ENCODE measurements at places on chromosomes 2 and 18.

- DNase-seq = no peak
Observed at GRCh38 chr2:217379807-217380206, 519.9 kb upstream of the TNP1 start.

GRCh38 chr2:12277241-12278034 lies 439.3 kb upstream of the TRIB2 start:
- no peak for DNase-seq

DNA sequence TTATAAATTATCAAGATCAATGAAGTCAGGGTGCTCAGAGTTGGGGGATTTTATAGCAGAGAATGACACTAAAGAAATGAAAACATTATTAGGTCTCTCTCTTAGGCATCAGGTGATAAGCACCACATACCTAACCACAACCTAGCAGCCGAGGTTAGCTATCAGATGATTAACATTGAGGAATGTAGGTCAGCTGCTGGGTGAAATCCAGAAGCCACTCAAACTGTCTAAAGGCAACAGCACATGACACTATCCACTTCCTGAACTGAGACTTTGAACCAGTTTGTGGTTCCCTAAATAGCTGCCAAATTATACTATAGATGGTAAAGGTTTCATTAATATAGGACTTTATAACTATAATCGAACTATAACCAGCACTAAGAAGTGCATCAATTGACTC lies 4.7 kb downstream of the EPG5 start:
- DNase-seq = no peak

DNA sequence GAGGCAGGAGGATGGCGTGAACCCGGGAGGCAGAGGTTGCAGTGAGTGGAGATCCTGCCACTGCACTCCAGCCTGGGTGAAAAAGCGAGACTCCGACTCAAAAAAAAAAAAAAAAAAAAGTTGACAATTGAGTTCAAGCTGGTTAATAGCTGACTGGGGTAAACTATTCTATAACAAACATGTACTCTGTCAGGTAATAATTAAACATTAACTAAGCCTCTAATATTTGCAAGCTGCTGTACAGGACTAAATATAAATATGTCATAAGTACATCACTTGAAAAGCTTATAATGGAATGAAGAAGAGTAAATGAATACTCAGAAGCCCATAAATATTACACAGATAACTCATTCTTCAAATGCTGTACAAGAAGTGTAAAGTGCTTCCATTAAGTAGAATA lies 190.4 kb upstream of the CRIM1 start:
- no peak for DNase-seq

- no peak for DNase-seq
Observed at GRCh38 chr18:48766026-48766425, 184.7 kb downstream of the SMAD7 start.

Measured in posterior cingulate gyrus (tissue), 11 donors.